Stimulated activated naive CD8-positive, alpha-beta T cell treated with anti-CD3 and anti-CD28 coated beads, Interleukin-15, Interleukin-2, amounts not matched to agents 100 U/mL and 50 U/mL, for 24 hours (primary cell): ENCODE measurements at places on chromosomes 1 and 21.
A peak's percentile ranks its signal among the peaks of the same experiment; 100 is the strongest.

- DNase-seq = no peak
These were observed 32.2 kb upstream of the PALMD start for GRCh38 chr1:99613716-99614115.

GRCh38 chr1:235913311-235913710, 46.6 kb upstream of the LYST start:
- DNase-seq = no peak

- DNase-seq = no peak
These were observed 4.9 kb downstream of the MACO1 start for GRCh38 chr1:25435397-25436108.

GRCh38 chr1:154219541-154219940, 1.2 kb upstream of the UBAP2L start:
- no peak for DNase-seq

DNA sequence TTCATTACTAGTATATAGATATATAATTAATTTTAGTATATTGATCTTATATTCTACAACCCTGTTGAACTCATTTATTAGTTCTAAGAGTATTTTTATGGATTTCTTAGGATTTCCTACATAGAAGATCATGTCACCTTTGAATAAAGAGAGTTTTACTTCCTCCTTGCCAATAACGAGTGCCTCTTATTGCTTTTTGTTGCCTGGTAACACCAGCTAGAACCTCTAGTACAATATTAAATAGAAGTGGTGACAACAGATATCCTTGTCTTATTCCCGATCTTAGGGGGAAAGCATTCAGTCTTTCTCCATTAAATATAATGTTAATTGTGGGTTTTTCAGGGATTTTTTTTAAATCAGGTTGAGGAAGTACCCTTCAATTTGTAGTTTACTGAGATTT, 40.8 kb downstream of the WNT2B start:
- DNase-seq = no peak

DNA sequence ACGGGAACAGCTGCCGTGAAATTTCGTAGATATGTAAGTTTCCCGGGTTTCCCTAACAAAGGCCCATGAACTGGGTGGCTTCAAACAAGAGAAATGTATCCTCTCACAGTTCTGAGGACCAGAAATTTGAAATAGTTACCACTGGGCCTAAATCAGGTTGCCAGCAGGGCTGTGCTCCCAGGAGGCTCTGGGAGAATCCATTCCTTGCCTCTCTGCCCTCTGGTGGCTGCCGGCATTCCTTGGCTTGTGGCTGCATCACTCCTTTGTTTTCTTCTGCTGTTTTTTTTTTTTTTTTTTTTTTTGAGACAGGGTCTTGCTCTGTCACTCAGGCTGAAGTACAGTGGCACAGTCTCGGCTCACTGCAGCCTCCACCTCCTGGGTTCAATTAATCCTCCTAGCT, 23.7 kb downstream of the UMODL1 start:
- DNase-seq = no peak

DNA sequence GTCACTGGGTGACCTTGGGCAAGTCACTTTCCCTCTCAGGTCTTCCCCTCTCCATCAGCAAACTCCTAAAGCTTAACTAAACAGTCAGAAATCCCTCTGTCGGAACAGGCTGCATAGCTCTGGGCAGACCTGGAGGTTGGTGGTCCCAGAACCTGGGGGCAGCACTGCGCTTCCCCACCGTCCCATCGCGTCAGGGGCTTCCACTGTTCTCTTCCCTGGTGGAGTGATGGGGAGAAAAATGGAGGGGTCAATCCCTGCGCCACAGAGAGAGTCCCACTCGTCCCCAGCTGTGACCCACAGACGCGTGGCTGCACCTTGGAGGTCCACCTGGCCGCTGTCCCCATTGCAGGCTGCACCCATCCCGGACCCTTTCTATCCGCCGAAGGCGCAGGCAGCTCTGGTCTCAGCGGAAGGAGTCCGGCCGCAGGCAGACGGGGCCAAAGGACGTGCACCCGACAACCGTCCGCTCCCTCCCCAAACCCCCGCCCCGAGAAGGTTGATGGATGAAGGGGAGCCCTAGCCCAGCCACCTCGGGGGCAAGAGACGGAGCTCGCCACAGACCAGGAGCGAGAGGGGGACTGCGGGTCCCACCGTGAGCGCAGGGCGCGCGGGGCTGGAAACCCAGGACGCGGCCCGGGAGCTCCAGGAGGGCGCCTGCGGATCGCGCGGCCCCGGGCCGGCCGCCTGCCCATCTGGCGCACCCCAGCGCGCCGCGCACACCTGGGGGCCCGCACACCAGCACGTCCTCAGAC, 588 bp upstream of the WNT3A start:
- no peak for DNase-seq

- DNase-seq = no peak
These were observed 8.8 kb downstream of the SMYD2 start for GRCh38 chr1:214289574-214290272.

DNA sequence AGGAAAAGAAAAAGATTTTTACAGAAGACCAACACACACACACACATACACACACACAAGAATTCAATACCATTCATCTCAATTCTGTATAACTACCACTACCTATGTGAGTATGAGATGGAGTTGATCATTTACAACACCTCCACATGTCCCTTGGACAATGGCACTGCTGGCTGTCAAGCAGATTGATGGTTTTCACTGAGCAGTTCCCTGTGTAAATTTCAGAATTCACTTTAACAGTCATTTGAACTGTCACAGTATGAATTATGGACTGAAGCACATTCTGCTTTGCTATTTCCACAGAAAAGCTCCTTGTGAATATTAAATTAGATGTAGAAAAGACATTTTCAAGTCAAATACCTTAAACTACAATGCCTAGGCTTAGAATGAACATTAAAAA, 14.3 kb downstream of the KCNT2 start:
- no peak for DNase-seq

DNA sequence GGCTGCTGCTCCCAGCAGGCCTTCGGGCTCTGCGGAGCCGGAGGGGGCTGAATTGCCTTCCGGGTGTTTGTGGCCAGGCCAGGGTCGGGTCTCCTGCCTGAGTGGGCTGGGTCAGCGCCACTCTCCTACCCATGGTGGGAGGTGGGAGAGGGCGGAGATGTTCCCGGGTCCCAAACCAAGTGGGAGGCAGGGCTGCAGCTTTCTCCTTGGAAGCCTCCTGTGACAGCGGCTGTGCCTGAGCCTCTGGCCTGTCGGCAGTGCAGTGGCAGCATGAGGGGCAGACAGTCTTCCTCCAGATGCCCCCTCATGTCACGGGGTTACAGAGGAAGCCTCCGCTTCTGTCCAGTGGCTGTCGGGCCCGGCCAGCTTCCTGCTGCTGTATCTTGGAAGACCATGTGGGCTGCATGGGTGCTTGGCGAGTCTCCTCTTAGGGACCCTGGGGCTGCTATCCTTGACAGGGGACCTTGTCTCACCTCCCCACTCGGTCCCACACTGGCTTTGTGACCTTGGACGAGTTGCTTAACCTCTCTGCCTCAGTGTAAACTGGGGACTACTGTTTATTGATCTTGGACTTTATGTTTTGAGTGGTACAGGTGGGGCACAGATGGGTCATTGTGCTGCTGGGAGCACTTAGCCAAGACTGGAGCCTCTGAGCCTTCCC, 4.3 kb downstream of the SKI start:
- DNase-seq = no peak

DNA sequence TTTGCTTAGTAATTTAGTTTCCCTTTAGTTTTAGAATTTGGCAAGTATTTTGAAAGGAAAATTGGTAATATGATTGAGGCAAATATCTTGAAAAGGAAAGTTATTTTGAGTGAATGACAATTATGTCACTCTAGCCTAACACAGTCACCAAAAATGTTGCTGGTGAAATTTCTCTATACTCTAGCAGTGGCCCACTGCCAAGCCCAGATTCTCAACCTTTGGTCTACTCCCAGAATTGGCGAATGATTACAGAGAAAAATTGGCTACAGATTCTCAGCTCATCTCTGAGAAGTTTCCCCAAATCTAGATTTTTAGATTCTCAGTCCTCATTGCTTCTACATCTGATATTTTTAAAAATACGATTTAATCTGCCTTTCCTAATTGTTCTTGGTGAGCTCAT, 84.9 kb downstream of the PIGK start:
- no peak for DNase-seq

GRCh38 chr1:11068600-11069473, 9.0 kb upstream of the SRM start:
- DNase-seq = no peak

DNA sequence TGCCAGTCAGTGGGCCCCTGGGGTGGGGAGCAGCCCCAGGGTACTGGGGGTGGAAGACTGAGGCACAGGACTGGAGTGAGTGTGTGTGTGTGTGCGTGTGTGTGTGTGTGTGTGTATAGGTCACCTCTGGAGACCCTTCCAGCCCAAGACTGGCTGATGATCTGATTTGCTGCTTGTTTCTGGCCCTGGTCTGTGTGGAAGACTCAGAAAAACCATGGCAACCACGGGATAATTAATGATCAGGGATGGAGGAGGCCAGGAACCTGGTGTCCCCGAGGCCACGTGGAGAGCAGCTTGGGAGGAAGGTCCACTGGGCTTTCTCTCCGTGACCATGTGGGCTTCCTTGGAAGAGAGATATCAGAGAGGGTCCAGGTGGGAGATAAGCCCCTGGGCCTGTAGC, 4.8 kb upstream of the ACTL8 start:
- no peak for DNase-seq

GRCh38 chr21:27321791-27322190, 354.9 kb upstream of the ADAMTS5 start:
- DNase-seq = no peak

DNA sequence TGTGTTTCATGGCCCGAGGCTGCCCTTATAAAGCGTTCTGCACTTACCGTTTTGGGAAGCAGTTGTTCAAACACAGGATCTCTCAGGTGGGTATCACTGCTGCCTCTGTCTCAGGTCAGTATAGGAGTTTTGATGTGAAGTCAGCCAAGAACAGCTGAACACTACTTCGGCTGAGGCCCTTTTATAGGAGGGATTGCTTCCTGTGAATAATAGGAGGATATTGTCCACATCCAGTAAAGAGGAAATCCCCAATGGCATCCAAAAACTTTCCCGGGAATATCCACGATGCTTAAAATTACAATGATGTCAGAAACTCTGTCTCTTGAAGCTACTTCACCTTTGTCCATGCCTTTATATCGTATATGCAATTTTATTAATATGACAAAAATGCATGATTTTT, at the start of gene SELE:
SELE (minus strand) TSS at position 156 of the 400 bp plus-strand sequence. CDS start 467 bp downstream, outside the sequence.
- DNase-seq = no peak

GRCh38 chr1:66182551-66183178, 351.3 kb upstream of the SGIP1 start:
- DNase-seq = peak; percentile 24

DNA sequence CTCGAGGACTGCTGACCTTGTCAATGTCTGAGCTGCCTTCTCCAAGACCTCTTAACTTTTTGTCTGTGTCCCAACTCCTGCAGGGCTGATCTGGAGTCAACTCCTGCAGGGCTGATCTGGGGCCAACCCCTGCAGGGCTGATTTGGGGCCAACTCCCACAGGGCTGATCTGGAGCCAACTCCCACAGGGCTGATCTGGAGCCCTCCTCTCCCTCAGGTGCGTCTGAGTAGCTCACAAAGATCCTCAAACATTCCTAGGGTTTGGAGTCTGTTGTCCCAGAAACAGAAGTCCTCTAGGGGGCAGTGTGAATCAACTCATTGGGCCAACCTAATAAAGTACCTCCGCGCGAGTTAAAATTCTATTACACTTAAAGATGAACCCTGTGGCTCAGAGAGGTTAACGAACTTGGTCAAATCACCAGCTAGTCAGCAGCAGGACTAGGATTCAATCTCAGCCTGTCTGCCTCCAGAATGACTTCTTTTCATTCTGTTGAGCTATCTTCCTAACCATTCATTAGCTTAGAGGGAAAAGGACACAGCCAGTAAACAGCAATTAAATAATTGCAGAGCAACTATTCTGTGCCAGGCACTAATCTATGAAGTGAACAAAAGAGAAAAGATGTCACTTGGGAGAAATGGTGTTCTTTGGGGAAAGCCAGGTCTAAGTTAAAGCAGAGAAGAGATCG, 17.2 kb upstream of the RLF start:
- DNase-seq = peak; percentile 65
